ENCODE measurements at places on chromosomes 6 and 20.

- no peak for DNase-seq
These were observed 58.3 kb downstream of the HNF4A start for GRCh38 chr20:44413575-44414345.

DNA sequence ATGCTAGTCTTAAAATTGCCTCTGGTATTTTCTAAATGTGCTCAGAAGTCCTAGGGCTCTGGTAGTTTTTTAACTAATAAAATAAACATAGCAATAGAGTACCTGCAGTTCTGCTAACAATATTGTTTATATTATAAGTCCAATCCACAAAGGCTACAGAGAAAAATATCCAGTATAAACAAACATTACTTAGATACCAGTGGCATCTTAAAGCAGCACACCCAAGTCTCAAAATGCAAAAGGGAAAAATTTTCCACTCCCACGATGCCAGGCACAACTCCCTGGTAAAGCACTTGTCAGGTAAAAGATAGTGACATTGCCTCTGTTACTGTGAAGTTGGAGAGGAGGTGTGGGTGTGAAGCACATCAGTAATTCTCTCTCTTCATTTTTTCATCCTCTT, 123.3 kb downstream of the OGFRL1 start:
- no peak for DNase-seq

DNA sequence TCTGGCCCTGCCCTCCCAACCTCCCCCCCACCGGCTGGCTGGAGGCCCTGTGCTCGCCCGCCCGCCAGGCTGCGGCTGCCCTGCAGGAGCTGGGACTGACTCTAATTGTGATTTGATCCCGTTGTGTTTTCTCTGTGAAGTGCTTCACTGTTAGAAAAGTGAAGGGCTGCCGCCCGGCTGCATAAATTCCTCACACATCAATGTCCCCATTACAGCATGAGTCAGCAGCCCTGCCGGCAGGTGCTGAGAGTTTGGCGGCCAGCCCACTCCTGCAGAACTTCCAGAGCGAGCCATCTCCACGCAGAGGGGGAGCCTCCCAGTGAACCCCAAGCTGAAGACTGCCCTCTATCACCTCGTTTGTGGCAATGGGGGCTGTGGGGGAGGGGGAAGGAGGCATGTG, 137.9 kb downstream of the DLL1 start:
- DNase-seq, result no peak

GRCh38 chr20:63295846-63296245, 2.9 kb downstream of the COL20A1 start:
- DNase-seq, result no peak

- DNase-seq, result peak; percentile 37
These were observed 1.8 kb upstream of the SAMD5 start for GRCh38 chr6:147506704-147507114.

DNA sequence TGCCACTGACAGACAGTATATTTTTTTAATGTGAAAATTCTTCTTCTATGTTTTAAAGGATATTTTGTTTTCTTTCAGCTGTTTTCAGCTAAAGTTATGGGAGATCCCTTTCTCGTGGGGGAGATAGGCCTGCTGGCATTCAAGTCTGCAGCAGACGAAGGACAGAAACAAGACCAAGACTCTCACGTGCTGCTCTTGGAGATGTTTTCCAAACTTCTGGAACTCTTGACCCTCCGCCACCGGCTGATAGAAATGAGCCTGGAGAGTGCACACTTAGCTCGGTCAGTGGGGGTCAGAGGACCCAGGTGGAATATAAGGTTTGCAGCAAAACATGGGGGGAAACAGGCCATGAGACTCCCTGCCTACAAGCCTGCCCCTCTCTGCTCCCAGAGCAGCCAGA, 120.5 kb downstream of the CD164 start:
- DNase-seq, result no peak

GRCh38 chr20:62603021-62603906, 39.0 kb upstream of the SLCO4A1 start:
- DNase-seq, result no peak

GRCh38 chr20:43857127-43857526, 57.5 kb upstream of the TOX2 start:
- no peak for DNase-seq

GRCh38 chr6:3750317-3751076, 1.0 kb downstream of the PXDC1 start:
- peak; percentile 7 for DNase-seq

- no peak for DNase-seq
These were observed 330.1 kb downstream of the RIMS1 start for GRCh38 chr6:72216222-72217068.

GRCh38 chr6:17470938-17471327, 77.5 kb downstream of the CAP2 start:
- no peak for DNase-seq

DNA sequence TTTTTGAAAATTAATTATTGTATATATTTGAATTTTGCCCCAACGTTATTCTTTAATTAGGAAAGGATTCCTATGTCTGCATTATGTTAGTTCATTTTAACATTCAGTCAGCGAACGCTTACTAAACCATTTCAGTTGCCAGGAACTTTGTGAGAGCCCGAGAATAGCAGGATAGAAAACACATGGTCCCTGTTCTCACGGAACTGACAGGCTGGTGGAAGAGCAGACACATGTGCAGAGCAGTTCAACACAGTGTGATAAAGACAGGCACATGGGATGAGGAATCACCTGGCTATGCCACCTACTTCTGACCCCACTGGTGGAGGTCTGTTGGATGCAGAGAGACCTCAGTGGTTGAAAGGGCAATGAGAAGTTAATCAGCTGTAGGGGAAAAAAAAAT, 367.2 kb downstream of the EPM2A start:
- no peak for DNase-seq

DNA sequence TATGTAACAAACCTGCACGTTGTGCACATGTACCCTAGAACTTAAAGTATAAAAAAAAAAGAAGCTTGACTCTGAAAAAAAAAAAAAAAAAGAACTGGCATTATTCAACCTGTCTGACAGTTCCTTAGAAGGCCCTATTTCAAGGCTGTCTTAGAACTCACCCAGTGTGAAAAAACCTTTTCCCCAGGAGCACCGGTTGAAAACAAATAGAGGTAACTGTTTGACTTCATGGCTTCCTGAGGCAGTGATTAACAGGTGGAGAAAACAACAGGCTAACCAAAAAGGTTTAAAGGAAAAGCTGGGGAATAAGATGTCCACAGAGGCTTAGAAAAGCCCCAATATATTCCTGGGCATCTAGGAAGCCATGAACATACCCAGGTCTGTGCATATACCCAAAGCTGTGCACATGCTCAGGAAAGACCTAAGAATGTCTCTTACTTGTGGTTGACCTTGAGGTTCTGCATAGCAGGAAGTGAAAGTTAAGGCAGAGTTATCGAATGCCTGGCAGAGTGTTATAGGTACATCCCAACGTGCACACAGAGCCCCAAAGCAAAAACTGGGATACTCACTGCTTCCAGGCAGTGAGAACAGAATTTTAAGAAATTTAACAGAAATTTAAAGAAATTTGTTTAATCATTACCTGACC, 7.0 kb downstream of the UQCC1 start:
- DNase-seq, result no peak

DNA sequence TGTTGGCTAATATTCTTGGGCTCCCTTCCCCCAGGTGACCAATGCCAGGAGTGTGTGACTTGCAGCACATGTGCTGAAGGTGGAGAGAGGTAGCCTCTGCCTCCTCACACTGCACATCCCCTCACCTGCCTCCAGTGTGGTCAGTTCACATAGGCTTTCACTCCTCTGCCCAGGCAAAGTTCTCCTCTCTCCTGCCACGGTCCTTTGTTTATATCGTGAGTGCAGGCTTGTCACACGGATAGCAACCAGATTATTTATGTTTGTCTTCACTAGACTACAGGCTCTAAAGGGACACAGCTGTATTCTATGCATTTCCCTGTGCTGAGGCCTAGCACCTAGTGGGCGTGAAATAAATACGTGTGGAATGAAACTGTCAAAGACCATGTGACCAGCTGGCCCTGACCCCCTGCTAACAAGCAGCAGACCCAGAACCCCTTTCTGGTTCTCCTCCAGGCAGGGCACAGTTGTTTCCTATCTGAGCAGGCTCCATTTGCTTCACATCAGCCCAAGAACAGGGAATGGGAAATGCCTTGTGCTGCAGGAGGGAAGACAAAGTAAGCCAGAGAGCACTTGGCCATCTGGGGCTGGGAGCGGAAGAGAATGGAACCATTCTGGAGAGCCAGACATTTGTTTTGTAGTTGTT, 42.3 kb downstream of the UNC5CL start:
- DNase-seq, result no peak

DNA sequence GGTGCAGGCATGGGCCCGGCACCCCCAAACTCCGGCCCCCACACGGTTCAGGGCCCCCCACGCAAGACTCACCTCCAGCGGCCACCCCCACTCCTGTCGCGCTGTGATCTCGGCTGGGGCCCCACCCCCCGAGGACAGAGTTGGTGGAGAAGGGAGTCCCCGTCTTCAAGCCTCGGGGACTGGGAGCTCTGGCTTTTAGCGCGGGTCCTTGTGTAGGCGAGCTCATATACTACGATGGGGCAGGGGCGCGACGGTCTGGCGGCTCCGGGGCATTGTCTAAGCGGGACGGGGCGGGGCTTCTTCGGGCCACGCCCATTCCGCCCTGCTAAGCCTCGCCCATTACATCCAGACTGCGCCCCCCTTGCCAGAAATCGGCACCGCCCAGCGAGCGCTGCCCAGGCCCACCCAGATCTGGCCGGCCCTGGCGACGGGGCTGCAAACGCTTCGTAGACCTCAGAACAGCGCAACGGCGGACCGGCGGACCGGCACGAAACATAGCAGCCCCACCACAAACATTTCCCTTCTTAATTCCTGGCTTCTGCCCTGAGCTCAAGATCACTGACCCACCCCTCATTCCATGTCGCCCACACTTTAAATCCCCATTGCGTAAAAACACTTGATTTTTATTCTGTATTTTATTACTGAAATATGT, 1.0 kb upstream of the DDAH2 start:
- peak; percentile 68 for DNase-seq

- no peak for DNase-seq
These were observed 515.6 kb downstream of the KIF16B start for GRCh38 chr20:16057651-16058050.

GRCh38 chr6:55964136-55964535, 88.7 kb upstream of the BMP5 start:
- DNase-seq, result no peak

DNA sequence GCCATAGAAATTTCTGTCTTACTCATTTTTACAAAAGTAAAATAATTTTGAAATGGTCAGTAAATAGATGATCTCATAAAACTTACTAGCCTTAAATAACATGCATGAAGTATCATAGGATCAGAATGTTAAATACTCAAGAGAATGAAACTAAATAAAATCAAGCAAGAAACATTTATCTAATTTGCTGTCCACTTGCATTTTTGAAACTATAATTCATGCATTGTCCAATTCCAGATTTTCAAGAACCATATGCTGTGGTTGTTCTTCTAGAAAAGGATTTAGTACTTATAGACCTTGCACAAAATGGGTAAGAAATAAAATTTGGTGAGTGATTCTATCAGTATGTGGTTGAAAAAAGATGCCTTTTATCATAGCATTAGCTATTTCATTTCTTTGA, 107.0 kb downstream of the STXBP5 start:
- DNase-seq, result no peak

GRCh38 chr6:52731719-52732118, 31.6 kb downstream of the GSTA2 start:
- no peak for DNase-seq

DNA sequence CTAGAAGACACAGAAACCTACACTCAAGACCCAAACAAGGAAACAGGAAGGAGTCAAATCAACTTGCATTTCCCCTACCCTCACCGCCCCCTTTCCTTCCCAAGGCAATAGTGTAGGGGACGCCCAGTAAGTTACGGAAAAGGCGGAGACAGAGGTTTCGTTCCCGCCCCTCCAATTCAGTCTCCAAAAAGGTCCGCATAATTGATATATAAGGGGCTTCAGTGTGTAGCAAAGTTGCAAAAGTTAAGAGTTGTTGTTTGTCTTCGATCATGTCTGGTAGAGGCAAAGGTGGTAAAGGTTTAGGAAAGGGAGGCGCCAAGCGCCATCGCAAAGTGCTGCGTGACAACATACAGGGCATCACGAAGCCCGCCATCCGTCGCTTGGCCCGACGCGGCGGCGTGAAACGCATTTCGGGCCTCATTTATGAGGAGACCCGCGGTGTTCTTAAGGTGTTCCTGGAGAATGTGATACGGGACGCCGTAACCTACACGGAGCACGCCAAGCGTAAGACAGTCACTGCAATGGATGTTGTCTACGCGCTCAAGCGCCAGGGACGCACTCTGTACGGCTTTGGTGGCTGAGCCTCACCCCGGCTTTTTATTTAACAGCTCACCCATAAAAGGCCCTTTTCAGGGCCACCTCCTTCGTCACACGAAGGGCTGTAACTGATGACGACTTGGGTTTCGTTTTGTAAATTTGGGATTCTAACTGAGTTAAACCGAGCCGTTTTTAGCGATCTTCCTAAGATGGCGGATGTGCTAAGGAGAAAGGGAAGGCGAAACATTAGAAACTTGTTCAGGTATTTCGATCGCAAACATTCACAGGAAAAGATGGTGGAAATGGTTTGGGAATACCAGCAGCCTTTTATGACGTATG, 124.6 kb upstream of the BTN3A2 start:
- peak; percentile 46 for DNase-seq

DNA sequence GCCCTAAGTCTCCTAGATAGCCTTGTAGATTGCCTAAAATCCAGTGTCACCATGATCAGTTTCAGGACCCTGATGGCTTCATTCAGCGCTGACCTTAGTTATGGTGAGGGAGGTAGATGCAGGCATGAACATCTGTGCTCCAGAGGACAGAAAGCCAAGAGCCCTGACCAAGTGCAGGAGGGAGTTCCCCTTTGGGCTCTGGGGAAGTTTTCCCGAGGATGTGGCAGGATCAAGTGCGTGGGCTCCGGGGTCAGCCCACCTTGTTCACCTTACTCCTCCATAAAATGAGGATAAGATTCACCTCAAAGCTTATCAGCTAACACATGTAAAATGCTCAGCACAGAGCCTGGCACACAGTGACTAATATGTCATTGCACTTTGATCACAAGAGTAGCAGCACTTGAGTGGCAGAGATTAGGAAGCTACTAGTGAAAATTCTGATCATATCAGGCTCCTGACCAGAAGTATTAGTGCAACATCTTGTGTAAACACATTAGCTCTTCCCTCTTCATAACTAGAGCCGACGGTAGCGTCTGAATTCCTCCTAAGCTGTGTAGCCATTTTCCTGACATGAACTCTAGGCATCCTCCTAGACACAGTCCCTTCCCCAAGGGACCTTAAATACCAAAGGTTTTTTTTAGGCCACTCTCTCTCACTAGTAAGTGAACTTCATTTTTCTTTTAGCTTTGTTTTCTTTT, 125.2 kb downstream of the SULF2 start:
- no peak for DNase-seq

- no peak for DNase-seq
These were observed 32.4 kb downstream of the NQO2 start for GRCh38 chr6:3031857-3032640.

Measured in stimulated activated CD4-positive, alpha-beta T cell treated with anti-CD3 and anti-CD28 coated beads, Interleukin-12 subunit alpha, Interleukin-12 subunit beta, amount 100 ng/mL, for 4 hours (primary cell).